ENCODE measurements at places on chromosomes 7 and 10.

DNA sequence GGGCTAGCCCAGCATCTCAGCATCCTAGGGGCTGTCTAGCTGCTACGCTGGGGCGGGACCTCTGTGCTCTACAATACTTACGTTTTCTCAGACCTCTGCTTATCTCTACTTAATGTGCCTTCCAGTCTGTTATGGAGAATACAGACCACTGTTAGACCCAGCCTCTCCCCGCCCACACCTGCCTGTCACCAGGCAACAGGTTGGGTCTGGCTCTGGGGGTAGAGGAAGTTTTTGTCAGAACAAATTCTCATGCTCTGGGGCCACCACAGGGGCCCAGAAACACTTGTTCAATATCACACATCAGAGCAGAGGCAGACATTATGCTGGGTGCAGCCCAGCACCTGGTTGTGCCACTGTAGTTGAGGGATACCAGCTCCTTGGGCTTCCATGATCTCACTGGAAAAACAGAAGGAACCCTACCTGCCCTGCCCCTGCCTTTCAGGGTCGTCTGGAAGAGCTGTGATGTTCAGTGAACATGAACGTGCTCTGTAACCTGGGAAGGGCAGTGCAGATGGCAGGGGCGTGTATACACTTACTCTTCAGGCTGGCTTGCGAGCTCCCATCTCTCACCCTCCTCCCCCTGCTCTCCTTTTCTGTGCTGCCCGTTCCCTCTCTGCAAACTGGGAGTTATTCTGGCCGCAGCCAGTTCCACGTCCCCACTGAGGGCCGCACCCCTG, 135.2 kb upstream of the PODXL start:
- no peak for DNase-seq

- no peak for DNase-seq
Measured at GRCh38 chr10:60101821-60102220, 195.5 kb upstream of the CCDC6 start.

- DNase-seq = peak; percentile 94
Measured at GRCh38 chr10:34528320-34528719, 286.8 kb downstream of the PARD3 start.

GRCh38 chr7:64990216-64990615, 620 bp downstream of the ZNF117 start:
- DNase-seq = no peak

GRCh38 chr10:122986335-122986734, 6.1 kb downstream of the PSTK start:
- no peak for DNase-seq

GRCh38 chr7:156988343-156989185, 21.9 kb downstream of the MNX1 start:
- DNase-seq = no peak

- DNase-seq = no peak
Measured at GRCh38 chr10:47008769-47009168, 97.5 kb downstream of the PTPN20 start.

DNA sequence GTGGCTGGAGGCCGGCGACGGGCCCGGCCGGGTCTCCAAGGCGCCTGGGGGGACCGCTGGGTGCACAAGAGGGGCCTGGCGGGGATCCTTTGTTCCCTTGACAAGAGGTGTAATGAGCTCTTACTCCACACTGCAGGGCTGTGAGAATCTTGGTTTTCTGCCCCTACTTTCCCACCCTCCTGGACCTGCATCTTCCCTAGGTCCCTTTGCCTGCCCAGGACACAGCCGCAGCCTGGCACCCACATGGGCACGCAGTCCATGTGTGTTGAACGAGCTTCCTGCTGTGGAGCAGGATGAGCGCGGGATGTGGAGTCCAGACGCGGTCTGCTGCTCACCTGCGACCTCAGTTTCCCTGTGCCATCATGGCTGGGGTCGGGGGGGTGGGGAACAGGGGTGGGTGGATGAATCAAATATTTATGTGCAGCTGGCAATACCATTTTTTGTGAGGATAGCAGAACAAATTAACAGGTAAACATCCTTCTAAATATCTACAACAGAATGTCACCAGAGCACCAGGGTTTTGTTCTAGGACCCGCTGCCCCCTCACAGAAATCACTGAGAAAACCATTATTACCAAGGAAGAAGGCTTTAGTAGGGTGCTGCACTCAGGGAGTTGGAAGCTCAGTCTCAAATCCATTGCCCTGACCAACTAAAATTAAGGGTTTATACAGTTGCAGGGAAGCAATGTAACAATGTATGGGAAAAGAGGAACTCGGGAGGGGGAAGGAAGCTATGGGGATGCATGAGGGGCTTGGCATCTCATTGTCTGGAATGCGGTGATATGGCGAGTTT, 474 bp upstream of the NSMCE4A start:
- no peak for DNase-seq

DNA sequence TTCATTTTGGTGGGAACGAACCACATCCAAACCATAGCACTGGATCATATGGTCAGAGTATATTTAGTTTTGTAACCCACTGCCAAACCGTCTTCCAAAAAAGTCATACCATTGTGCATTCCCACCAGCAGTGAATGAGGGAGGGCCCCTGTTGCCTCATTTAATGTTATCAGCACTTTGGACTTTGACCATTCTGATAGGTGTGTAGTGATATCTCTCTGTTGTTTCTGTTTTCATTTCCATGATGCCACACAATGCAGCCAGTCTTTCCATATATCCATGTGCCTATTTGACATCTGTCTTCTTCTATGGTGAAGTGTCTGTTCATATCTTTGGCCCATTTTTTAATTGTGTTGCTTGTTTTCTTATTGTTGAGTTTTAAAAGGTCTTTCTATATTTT, 105.0 kb upstream of the PPP2R2D start:
- no peak for DNase-seq

- peak; percentile 53 for DNase-seq
Measured at GRCh38 chr7:27172315-27172774, 1.8 kb downstream of the HOXA10 start.

GRCh38 chr10:70578371-70578947, 24.1 kb downstream of the PRF1 start:
- DNase-seq = peak; percentile 48

GRCh38 chr10:17431871-17432311, 22.5 kb downstream of the ST8SIA6 start:
- DNase-seq = no peak

DNA sequence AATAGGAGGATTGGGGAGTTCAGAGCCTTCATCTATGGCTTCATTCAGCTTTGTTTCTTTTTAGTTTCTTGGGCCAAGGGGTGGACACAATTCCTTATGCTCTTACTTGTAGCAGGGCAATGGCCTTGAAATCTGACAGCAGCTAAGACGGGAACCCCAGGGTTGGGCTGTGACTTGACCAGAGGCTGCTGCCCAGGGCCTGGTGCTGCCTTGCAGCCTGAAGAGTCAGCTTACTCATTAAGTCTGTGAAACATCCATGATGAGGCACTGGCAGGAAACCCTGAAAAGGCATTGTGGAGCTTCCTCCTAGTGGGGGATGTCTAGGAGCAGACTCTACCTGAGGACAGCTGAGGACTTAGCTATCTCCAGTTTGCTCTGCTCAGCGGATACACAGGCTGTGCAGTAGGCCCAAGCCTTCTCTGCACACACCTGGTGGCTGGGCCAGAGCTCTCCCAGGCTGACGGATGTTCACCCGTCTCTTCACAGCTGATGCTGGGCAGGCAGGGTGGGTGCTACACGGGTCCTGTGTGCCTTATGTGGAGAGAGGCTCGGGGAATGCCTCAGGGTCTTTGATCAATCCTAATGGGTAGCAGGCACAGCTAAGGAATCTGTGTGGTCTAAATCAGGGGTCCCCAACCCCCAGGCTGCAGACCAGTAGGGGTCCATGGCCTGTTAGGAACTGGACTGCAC, 17.8 kb downstream of the CXCL12 start:
- no peak for DNase-seq

DNA sequence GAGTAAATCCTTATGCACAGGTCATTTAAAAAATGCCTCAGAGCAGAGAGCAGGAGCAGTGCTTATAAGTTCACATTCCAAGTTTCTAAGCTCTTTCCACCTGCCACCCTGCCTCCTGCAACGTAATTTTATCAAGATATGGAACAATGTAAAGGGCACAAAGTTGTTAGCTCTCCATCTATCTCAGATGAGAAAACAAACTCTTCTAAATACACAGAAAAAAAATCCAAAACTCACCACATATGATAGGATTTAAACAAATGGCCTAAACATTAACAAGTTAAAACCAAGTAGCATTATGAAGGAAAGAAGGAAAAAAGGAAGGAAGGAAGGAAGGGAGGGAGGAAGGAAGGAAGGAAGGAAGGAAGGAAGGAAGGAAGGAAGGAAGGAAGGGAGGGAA, 1132.8 kb downstream of the GRM8 start:
- no peak for DNase-seq

- DNase-seq = peak; percentile 17
Measured at GRCh38 chr7:101507791-101508252, 121.3 kb downstream of the MYL10 start.

- DNase-seq = no peak
Measured at GRCh38 chr7:124552217-124552616, 213.4 kb downstream of the GPR37 start.

DNA sequence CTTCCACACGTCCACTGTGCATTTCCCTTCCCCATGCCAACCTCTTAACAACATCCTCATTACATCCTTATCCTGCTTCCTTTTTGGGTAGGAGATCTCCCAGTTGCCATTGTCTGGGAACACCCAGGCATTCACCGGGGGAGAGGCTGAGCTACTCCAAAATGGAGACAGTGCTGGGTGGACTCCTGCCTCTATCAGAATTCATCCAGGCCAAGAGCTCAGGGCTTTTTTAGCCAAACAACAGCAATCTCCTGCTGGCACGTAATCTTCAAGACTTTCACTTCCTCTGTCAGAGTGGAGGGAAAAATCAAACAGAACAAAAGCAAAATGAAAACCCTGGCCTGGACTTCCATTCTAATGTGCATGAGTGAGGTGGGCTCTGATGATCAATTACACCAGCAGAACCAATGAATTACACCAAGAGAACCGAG, 245.0 kb downstream of the PRPF18 start:
- DNase-seq = peak; percentile 49

DNA sequence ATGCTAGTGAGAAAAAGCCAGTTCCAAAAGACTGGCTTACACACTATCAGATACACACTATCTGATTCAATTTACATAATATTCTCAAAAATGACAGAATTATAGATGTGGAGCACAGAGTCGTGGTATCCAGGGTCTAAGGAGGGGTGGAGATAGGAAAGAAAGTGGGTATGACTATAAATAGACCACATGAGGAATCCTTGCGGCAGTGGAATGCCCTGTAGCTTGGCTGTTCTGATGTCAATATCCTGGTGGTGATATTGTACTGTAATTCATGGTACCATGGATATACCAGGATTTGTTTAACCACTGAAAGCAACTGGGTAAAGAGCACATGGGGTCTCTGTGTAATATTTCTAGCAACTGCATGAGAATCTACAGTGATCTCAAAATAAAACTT, 67.7 kb upstream of the TMEM72 start:
- DNase-seq = no peak

DNA sequence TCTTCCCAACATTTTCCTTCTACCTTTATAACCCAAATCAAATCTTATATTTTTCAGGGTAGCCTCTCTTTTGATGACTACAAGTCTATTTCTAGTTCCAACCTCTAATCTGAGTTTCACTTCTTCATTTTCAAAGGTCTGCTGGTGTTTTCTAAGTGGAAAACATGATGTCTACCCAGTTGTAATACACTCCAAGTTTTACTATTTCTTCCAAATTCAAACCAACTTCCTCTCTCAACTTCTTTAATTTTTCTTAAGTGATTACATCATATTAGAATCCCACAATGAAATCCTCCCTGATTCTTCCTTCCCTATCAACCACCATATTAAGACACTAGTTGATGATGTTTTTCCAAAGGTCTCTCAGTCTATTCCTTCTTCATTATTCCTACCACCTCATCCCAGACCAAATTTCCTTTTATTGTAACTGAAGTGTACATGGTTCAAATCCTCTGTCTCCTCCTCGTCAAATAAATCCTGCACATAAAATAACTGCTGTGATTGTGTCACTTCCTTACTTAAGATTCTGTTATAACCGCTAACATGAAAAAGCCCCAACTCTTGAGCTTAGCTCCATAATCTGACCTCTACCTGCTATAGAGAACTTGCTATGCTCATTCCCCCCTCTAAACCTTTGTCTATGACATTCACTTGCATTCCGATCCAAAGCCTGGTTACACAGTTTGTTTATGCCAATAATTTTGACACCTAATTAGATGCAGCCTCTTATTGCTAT, 12.7 kb downstream of the TAS2R38 start:
- DNase-seq = no peak

DNA sequence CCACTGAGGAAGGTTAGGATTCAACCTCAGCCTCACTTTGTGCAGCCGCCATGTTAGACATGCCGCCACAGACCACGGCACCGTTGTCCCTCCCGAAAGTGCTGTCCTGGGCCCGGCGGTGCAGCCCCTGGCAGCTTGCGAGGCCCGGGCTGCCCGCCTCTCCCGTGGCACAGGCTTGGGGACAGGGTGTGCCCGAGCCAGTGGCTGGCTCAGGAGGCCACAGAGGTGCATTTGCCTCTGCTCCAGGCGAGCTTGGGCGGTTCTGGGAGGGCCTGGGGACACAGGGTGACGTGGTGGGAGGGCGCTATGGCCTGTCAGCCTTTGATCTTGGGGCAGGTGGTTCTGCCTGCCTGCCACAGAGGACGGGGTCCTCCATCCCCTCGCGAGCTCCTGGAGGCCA, 41.1 kb downstream of the NKX6-2 start:
- no peak for DNase-seq

DNA sequence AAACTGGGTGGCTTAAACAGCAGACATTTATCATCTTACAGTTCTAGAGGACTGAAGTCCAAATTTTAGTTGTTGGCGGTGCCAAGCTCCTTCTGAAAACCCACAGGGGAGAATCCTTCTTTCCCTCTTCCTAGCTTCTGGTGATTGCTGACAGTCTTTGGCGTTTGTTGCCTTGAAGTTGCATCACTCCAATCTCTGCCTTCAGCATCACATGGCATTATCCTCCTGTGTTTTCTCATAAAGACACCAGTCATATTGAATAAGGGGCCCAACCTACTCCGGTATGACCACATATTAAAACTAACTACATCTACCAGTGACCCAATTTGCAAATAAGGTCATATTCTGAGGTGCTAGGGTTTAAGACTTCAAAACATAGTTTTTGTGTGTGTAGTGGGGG, 472.1 kb upstream of the IGFBP3 start:
- DNase-seq = peak; percentile 13

DNA sequence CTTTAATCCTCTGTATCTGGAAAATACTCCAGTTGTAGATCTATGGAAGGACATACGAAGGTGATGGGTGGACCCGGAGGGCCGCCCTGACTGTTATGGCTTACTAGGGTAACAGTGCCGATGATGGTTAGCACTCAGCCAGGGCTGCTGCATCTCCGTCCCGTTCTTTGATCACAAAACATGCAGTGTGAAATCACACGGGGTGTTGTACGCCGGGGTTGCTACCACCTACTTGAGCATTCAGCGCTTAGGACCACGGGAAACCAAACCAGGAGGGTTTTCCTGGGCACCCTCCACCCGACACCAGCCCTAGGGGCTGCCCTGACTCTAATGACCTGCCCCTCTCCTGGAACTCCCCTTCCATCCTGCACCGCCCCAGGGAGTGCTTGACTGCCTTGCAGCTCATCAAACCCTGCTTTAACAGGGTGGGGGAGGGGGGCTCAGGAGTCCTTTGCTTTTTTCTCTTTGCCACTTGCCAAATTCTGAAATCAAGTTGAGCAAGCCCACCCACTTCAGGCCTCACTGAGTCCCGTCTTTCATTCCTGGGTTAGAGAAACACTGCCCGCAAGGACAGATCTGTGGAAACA, 20.4 kb downstream of the ZNF775 start:
- DNase-seq = no peak

GRCh38 chr7:29247224-29247962, 52.8 kb downstream of the CHN2 start:
- DNase-seq = no peak

- no peak for DNase-seq
Measured at GRCh38 chr7:119945822-119946221, 327.2 kb upstream of the KCND2 start.

Measured in mesenchymal stem cell (in vitro differentiated cells and primary cell).